Stimulated activated CD4-positive, alpha-beta T cell treated with anti-CD3 and anti-CD28 coated beads, Interleukin-1b, Interleukin-23, amount 100 ng/mL, for 1 hour (primary cell): ENCODE measurements at places on chromosomes 7 and 10.

GRCh38 chr10:120336911-120337540 is 120.0 kb upstream of the PLPP4 start:
- peak; percentile 35 for DNase-seq

- DNase-seq = no peak
Measured at GRCh38 chr10:16857419-16857818, 40.2 kb upstream of the RSU1 start.

GRCh38 chr7:140521421-140521820 is 42.1 kb upstream of the MKRN1 start:
- DNase-seq = no peak

DNA sequence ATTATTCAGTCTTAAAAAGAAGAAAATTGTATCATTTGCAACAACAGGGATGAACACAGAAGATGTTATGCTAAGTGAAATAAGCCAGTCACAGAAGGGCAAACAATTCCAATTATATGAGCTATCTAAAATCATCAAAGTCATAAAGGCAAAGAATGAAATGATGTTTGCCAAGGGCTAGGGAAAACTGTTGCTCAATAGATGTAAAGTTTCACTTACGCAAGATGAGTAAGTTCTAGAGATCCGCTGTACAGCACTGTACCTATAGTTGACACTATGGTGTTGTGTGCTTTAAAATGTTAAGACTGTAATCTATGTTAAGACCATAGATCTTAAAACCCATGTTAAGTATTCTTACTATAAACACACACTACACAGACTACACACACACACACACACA is 904.6 kb upstream of the LRRN3 start:
- DNase-seq = no peak

GRCh38 chr7:29299086-29299485 is 104.5 kb downstream of the CHN2 start:
- DNase-seq = no peak

- no peak for DNase-seq
Measured at GRCh38 chr7:128102490-128103291, 71.5 kb upstream of the LRRC4 start.

DNA sequence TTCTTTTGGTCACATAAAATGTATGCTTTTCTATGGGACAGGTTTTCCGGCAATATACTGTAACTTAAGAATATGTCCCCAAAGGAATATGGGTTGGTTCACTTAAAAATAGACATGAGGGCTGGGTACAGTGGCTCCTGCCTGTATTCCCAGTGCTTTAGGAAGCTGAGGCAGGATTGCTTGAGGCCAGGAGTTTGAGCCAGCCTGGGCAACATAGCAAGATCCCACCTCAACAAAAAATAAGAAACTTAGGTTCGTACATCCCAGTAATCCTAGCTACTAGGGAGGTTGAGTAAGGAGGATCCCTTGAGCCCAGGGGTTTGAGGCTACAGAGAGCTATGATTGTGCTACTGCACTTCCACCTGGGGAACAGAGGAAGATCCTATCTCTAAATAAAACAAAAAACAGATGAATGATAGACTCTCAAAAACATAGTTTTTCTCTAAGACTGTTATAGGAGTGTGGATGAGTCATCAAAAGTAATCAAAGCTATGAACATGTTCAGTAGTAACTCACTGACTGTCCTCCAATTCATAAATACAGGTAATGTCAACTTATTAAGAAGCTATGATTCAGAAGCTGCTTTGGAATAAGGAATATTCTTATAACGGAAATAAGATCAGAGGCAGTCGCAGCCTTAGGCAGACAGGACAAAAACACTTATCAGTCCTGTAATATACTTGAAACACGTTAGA is 2.6 kb upstream of the SEC31B start:
- DNase-seq = no peak

- no peak for DNase-seq
Measured at GRCh38 chr10:92119340-92119739, 171.5 kb downstream of the CPEB3 start.
